ENCODE measurements at places on chromosomes 5 and 9.

DNA sequence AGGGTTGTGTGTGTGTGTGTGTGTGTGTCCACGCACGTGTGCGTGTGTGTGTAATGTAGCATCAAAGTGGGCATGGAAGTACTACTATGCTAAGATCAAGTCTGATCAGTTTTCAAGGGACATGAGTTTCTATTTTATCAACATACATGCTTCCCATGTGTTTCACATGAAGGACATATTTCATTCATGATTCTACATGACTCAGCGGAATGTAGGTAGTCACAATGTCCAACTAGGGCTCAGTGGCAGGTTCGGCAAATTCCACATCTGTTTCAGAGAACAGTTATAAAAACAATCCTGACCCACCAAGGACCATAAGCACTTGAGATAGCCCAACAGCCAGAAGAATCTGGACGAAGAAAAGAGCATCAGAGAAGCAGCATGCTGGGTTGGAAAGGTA lies 148.3 kb downstream of the SPOCK1 start:
- no peak for DNase-seq

GRCh38 chr5:154078272-154078671 lies 39.5 kb downstream of the MFAP3 start:
- DNase-seq: no peak

DNA sequence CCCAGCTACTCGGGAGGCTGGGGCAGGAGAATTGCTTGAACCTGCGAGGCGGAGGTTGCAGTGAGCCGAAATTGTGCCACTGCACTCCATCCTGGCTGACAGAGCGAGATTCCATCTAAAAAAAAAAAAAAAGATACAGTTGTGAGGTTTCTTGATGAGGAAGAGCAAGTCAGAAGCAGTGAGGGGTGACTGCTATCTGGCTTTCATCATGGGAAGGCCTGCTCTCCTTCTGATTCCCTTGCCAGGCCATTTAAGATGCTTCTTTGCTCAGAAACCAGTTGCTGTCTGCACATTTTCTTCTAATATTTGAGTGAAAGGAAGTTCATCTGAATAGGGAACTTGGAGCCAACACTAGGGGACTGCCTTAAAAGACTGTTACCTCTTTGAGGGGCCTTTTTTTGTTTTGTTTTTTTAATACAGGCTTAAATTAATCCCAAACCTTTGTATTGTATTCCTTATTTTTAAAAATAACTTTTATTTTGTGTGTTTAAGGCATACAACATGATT lies 201.9 kb downstream of the ARHGAP26 start:
- no peak for DNase-seq

DNA sequence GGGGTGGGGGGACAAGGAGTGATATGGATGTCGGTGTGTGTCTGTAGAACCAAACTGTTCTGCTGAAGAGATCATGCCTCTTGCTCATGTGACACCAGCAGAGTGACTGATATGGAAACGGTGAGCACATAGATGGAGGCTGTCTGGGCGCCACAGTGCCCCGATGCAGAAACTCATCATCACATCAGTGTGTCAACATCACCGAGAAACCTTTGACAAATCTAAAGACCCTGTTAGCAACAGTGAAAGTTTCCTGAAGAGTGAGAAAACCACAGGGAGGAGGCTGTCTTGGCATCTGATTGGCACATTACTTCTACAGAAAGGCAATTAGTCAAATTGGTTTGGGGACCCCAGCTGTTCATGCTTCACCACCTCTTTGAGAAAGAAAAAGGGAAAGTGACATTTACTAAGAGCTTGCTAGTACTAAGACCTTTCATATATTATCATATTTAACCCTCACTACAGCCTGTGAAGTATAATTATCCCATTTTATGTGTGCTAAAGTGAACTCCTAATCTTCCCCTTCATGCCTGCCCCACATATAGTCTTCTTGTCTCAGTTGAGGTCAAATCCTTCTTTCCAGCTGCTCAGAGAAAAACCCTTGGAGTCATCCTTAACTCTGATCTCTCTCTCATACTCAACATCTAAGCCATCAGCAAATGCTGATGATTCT lies 25.6 kb downstream of the CSF2 start:
- DNase-seq: no peak

GRCh38 chr5:142655339-142656267 lies 30.3 kb downstream of the FGF1 start:
- peak; percentile 69 for DNase-seq

GRCh38 chr9:79425840-79426239 lies 145.9 kb upstream of the TLE4 start:
- no peak for DNase-seq

DNA sequence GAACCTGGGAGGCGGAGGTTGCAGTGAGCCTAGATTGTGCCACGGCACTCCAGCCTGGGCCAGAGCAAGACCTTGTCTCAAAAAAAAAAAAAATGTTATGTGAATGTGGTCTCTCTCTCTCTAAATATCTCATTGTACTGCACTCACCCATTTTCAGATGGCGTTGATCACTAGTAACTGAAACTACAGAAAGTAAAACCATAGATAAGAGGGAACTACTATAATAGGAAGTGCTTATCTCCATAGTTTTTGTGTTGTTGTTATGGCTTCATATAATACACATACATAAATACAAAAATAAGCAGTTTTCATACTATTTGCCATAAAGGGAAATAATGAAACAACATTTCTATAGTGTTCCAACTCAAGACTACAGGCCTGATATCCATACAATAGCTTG lies 9.1 kb downstream of the IL31RA start:
- DNase-seq: no peak

- DNase-seq: no peak
Measured at GRCh38 chr9:78549711-78550110, 252.8 kb downstream of the PSAT1 start.

GRCh38 chr9:114363424-114363823 lies 24.4 kb downstream of the AKNA start:
- DNase-seq: no peak

GRCh38 chr9:92140754-92141143 lies 25.5 kb upstream of the SPTLC1 start:
- DNase-seq: no peak

GRCh38 chr5:68215898-68216244 lies 315 bp downstream of the PIK3R1 start:
- no peak for DNase-seq

DNA sequence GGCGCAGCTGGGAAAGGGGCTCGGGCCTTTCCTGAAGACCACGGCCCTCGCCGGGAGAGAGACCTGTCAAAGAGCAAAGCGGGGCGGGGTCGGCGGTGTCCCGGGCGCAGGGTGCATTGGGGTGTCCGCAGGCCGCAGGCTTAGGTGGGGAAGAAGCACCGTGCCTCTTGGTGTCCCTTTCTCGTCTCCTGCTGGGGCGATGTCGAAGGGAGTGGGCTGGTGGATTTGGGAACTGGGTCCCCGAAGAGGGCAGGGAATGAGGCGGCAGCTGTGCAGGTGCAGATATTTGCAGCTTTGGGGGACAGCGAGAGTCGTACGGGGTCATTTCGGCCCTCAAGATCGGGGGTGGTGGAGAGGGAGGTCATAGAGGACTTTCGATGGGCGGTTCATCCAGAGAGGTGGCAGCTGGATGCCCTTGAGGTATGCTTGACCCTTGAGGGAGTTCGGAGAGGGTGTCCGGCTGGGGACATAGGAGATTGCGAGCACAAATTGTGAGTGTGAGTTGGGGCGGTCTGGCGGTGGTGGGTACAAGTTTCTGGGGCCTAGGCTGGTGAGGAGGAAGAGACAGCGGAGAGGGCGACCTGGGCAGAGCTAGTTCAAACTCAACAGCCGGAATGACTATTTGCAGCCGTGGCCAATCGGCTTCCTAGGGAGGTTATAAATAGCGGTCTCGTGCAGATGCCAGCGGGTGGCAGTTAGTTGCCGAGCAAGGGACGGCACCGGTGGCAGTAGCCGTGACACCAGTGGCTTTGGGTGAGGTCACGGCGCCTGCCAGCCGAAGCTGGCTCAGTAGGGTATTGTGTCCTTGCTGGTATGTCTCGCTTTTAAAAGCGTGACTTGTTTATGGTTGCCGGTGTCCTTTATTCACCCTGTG lies 601 bp downstream of the NNT start:
- peak; percentile 15 for DNase-seq

GRCh38 chr9:127074561-127075548 lies 47.6 kb downstream of the ANGPTL2 start:
- DNase-seq: peak; percentile 21

GRCh38 chr5:54904425-54904824 lies 81.0 kb downstream of the ESM1 start:
- DNase-seq: peak; percentile 18

DNA sequence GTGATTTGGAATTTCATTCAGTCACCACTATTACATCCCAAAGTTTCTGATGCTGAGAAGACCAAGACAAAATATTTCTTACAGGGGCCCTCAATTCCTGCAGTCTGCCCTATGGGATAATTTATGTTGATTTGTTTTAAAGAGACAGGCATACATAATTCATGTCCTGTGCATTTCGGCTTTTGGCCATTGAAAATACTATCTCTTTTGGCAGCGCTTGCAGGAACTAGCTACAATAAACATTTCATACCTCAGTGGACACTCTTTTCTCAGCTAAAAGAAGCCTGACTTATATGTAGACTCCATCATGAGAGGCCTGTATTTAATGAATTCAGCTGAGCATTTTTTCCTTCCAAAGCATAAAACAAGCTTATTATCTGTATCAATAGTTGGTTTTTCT lies 451.9 kb upstream of the C9orf72 start:
- DNase-seq: no peak

- peak; percentile 12 for DNase-seq
Measured at GRCh38 chr5:612498-613424, 621 bp downstream of the CEP72 start.

DNA sequence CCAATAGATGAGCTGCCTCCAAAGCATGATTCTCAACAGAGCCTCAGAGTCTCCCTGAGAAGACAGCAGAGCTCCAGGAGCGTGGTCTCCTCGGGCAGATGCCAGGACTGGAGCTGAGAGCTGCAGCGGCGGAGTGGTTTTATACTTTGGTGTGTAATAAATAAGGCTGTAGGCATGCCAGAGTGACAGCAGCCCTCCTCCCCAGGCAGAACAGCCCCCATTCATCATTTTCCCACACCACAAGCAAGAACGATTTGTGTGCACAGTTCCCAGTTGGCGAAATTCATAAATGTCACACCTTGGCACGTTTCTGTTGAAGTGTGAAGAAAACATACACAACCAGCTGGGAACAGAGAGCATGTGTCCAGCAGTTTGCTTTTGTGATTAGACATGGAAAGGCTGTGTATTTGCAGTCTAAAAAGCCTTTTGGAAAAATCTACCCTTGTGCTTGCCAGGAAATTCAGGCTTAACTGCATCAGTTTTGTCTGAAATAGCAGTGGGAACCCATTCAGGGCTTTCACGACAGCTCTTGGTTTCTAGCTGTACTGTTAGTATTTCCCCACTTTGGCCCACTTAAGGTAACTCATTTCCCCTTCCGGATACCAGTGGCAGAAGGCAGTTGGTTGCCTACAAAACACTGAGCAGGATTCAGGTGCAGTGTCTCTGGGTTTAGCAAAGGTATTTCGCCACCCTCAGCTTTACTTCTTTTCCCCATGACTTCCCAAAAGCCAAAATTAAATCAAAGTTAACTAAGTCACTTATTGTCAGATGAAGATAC lies at the start of gene C1QTNF3:
Gene C1QTNF3, minus strand, starts transcription at position 115 of the 778 bp plus-strand sequence. Its CDS starts 88 bp downstream, at position 27.
- no peak for DNase-seq

DNA sequence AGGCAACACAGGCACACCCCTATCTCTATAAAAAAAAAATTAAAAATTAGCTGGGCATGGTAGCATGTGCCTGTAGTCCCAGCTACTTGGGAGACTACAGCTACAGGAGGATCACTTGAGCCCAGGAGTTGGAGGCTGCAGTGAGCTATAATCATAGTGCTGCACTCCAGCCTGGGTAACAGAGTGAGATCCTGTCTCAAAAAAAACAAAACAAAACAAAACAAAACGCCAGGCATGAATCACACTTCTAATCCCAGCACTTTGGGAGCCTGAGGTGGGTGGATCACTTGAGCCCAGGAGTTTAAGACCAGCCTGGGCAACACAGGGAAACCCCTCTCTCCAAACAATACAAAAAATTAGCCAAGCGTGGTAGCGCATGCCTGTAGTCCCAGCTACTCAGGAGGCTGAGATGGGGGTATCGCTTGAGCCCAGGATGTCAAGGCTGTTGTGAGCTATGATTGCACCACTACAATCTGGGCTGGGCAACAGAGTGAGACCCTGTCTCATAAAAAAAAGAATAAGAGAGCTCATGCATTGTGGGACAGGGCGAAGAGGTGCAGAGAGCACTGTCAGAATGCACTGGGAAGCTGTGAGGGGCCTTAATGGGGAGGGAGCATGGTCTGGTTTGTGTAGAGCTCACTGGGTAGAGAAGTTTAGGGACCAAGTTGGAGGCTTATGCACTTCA lies 8.4 kb upstream of the SAP30L start:
- DNase-seq: no peak

DNA sequence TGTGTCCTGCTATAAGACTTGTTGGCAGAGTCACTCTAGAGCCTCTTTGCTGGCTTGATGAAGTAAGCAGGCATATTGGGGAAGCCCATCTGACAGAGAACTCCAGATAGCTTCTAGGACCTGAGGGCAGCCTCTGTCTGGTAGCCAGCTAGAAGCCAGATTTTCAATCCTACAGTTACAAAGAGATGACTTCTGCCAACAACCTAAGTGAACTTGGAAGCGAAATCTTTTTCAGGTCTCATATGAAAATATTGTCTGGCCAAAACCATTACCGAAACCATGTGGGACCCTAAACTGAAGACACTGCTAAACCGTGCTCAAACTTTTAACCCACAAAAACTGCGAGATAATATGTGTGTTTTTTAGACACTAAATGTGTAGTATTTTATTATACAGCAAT lies 140.9 kb downstream of the MRPS30 start:
- no peak for DNase-seq

GRCh38 chr5:133420440-133421301 lies 191.7 kb downstream of the FSTL4 start:
- DNase-seq: no peak

GRCh38 chr9:119810645-119811429 lies 441.6 kb upstream of the BRINP1 start:
- DNase-seq: no peak

DNA sequence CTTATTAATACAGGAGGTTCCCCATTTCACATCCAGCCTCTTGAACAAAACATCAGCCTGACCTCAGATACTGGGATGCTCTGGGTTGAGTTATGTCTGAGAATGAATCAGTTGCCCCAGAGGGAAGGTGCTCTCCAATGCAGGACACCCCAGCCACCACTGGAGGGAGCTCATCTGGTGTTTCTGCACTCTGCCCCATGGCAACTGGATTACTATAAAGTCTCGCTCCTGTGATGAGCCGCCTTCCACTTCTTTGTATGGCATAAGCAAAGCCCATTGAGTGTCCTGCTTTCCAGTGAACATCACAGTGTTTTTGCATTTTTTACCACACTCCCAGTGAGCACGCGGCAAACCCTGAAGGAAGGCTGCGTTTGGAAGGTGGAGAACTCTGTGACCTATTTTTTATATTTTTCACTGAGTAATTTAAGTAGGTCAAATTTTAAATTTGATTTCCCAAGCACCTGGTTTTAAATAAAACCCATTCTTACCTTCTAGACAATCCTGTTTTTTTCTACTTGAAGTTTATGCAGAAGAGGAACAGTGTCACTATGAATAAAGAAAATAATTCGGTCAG lies 176.9 kb upstream of the WWC1 start:
- no peak for DNase-seq
